ENCODE measurements at places on chromosomes 12 and 14.

DNA sequence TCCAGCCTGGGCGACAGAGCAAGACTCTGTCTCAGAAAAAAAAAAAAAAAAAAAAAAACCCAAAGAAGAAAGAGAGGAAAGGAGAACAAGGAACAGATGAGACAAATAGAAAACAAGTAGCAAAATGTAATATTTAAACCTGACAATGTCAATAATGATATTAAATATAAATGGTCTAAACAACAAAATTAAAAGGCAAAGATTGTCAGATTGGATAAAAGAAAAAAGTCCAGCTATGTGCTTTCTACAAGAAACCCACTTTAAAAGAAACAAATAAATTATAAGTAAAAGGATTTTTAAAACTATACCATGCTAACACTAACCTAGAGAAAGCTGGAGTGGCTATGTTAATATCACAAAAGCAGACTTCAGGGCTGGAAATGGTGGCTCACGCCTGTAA is 29.7 kb upstream of the APOF start:
- no peak for DNase-seq

- no peak for DNase-seq
Observed at GRCh38 chr12:13293096-13293495, 96.6 kb downstream of the EMP1 start.

GRCh38 chr12:74541074-74541473 is 3.4 kb downstream of the ATXN7L3B start:
- DNase-seq = no peak

DNA sequence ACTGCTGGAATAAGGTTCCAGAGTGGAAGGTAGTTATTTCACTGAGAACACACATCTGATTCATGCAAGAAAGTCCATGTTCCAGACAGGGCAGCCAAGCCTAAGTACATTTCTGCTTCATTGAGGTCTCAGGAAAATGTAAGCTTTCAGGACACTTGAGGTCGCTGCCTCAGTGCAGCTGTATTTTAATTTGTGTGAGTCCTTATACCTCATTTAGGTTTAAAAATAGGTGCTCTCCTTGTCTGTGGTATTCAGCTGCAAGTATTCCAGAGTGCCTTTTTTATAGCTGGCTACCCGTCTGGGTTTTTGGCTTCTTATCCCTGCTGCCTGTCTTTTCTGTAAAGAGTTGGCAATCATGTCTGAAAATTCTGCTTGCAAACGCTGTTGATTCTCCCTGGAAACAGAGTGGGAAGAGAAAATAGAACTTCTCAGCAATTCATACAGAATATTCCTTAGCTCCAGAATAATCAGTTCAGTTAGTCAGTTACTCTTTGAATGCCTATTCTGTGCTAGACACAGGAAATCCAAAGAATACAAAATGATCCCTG is 45.3 kb upstream of the PLBD1 start:
- DNase-seq = no peak

DNA sequence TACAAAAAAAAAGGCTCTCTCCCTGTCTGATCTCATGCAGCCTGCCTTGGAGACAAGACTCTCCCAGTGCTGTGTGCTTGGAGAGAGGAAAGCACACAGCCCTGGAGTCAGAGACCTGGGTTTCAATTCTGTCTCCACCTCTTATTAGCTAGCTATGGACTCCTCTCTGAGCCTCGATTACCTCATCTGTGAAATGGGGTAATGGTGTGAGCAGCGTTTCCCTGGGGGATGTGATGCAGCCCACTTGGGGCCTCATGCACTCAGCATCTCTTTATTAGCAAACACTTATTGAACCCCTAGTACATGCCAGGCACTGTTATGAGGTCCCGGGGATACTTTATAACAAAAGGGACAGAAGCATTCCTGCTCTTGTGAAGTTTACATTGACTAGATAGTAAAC is 12.5 kb downstream of the SDS start:
- DNase-seq = no peak

GRCh38 chr12:110176745-110177144 is 52.6 kb downstream of the IFT81 start:
- DNase-seq = no peak

DNA sequence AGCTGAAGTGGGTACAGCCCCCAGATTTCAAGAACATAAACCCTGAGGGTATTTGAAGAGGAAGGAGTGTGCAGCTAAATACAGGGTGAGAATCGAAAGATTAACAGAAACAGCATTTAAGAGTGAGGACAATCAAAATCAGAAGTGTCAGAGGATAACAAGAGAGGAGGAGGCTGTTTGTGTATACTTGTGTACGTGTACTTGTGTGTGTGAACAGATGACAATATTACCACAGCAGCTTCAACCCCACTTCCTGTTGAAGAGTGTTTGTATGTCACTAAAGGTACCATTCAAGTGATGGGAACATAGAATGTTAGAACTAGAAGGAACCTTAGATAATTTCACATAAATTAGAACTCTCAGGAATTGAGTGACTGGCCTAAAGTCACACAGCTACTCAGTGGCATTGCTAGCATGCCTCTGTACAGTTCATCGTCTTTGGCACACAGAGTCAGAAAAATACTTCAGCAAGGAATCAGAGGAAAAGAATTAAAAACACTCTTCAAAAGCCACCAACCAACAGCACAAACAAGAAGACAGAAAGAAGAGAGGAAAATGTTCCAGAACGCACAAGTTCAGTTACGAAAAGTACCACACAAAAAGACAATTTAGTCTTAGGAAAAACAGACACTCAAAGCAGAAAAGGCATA is 164.3 kb upstream of the BCL2L14 start:
- DNase-seq = no peak
